ENCODE measurements at places on chromosomes 6 and 20.

GRCh38 chr6:105226598-105227294 is 46.9 kb upstream of the POPDC3 start:
- no peak for DNase-seq

DNA sequence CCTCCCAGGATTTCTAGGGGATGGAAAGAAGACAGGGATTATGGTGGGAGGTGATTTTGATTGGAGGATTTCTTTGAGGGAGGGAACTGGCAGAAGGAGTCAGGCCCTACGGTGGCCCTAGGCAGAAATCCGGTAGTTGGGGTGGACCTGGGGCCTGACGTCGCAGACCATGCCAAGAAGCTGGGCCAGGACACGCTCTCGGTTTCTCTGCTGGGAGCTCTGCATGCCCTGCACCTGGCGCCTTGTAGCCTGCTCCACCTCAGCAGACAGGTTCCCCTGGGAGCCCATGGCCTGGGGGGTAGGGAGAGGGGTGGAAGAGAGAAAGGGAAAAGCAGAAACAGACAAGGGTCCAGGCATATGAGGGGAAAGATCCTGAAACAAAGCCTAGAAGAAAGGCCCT is 1.1 kb downstream of the ATP6V1G2 start:
- no peak for DNase-seq

DNA sequence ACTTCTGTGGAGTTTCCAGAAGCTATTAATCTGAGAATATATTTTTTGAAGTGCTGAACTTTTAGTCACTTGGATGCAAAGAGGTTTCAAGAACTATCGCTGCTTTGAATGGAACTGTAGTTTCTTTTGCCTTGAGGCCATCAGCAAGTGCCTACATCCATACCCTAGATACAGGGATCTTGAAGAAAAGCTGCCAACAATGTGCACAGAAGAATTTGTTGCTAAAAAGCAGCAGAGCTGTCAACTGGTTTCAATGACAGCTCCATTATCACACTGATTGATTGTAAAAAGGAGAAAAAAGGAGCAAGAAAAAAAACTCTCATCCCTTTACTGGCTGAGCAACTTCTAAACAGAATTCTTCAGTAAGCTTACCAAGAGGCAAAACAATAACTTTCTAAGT is 251.0 kb upstream of the NRSN1 start:
- DNase-seq = no peak

DNA sequence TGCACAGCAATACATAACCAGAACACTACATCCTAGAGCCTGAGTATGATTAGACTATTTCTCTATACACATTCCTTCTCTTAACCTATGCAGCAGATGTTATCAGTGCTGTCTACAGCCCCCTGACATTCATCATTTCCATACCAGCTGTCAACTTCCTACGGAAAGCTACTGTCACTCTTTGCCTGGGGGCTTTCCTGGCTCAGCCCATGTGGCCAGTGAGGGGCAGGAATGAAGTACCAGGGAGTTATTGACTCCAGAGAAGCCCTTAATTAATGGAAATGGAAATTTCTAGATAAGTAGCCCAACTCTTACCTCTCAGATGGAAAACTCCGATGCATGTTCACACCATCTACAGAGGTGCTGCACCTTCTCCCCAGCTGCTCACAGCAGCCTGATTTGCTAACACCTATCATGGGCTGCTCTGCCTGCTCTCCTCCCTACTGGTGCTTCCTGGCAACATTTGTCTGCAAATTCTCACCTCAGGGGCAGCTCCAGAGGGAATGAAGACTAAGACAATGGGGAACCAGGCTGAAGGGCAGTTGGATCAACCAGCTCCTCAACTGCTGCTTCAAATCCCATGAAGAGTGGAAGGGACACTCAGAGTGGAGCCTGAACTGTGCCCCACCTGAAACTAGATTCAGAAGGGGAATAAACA is 59.6 kb downstream of the LINC00237 start:
- no peak for DNase-seq

GRCh38 chr6:155364844-155365437 is 50.7 kb upstream of the TFB1M start:
- DNase-seq = no peak

DNA sequence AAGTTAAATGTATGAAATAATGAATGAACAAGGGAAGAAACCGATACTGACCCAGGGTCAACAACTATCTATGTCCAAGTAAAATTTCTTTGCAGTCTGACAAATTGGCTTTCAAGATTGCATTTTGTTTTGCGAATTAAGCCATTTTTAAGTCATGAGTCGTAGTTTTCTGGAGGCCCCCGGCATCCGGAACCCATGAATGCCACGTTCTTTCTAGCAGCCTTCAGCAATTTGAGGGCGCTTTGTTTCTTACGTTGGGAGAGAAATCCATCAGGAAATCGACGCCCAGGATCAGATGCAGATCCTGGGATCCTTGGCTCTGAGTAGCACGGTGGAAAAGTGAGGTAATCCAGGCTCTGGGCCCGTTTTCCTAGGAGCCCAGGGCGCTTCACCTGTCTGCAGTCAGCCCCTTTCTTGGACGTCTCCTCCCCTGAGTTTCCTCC is 309 bp upstream of the ABRACL start:
- DNase-seq = no peak

All from LoVo (cell line).